ENCODE measurements at places on chromosomes 3 and 15.
A peak's percentile ranks its signal among the peaks of the same experiment; 100 is the strongest.

DNA sequence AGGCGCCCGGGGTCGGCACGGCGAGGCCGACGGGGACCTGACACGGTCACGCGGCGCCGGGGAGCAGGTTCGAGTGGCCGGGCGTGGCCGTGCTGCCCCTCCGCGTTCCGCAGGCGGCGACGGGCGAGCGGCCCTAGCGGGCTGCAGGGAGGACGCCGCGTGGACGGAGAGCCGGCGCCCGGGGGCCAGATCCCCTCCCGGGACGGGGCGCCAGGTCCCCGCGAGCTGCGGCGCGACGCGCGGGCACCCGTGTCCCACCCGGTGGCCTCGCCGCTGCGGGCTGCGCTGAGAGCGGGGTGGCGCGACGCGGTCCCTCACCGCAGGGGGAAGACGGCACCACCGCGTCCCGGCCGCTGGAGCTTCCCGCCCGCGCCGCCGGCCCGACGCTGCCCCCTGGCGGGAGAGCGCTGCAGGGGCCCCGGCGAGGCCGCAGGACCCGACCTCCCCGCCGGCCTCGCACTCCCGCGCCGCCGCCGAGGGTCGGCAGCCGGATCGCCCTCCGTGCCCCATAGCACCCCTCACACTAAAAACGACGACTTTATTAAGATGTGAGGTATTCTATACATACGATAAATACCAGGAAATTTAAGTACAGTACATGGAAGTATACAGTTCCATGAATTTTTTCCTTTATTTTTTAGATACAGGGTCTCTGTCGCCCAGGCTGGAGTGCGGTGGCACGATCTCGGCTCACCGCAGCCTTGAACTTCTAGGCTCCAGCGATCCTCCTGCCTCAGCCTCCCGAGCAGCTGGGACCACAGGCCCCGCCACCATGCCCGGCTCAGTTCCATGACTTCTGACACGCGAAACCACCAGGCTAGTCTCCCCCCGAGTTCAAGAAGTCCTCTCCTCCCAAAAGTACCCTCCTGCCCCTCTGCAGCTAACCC is 1.3 kb upstream of the PIGZ start:
- no peak for DNase-seq

GRCh38 chr3:52283306-52283705 is 4.3 kb upstream of the GLYCTK start:
- DNase-seq: no peak

- DNase-seq: no peak
Observed at GRCh38 chr15:30933293-30933692, 29.6 kb downstream of the FAN1 start.

GRCh38 chr3:52535411-52536111 is 844 bp upstream of the UQCC5 start:
- DNase-seq: no peak

- no peak for DNase-seq
Observed at GRCh38 chr3:166810741-166811445, 569.2 kb downstream of the ZBBX start.

DNA sequence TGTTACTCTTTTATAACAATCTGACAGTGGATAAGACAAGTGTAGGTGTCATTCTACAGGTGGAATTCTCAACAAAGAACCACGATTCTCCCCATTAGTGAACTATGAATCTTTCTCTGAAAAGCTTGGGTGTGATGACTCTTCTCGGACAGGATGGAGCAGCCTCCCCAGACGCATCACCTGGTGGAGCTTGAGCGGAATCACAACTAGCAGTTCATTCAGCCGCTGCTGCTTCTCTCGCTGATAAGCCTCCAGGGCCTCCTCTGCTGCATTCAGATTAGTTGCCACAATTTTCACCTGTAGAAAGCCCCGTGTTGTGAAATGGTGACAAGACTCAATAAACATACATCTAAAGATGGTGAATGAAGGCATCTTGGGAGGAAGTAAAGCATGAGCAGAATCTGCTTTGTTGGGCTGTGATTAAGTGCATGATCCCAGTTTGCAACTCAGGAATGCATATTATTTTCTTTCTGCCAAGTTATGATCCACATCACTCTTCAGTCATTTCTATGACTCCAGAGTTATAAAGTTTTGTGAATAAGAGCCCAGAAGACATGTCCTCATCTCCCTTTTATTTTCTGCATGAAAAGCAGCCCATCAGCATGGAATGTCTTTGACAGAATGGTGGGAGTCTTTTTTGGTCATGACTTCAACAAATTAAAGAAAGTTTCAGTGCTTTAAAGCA is 93.6 kb downstream of the BOC start:
- DNase-seq: no peak

DNA sequence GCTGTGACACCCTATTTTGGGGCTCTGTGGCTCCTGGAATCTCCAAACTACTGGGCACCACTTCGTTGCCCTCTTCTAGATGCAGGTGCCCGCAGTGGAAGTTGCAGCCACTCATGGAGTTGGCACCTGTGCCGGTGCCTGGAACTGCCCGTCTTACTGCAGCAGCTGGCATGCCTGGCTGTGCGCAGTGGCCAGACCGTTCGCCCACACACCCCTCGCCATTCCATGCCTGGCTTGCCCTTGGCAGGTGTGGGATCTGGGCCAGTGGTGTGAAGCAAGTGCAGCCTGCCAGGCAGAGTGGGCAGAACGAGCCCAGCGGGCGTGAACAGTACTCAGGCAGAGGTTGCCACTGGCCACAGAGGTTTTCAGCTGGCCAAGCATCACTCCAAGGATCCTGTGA is 1286.7 kb downstream of the ROBO1 start:
- DNase-seq: no peak

DNA sequence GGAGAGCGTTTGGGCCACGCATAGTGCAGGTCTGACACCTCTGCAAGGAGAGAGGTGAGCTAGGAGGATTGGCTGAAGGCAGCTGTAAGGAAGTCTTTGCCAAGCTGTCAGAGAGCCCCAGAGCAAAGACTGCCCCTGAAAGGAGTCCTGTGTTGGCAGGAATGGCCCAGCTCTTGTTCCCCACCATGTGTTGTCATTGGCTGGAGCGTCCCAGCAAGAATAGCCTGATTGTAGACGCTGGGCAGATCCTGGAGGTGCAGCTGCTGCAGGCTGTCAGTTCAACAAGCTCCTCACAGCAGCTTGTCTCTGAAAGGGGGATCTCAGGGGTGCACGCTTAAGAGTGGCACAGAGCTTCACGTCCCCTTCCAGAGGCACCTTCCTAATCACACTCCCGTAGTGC is 237.6 kb downstream of the FEZF2 start:
- no peak for DNase-seq

DNA sequence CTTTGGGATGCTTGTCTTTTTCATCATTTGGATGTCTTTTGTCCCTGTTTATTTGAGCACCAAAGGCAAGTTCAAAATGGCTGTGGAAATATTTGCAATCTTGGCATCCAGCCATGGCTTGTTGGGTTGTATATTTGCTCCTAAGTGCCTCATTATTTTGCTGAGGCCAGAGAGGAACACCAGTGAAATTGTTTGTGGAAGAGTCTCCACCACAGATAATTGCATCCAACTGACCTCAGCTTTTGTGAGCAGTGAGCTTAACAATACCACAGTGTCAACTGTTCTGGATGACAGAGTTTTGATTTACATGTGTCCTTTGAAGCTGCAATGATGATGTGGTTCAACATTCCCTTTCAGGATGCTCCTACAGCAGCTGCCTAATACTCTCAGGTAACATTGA is 83.0 kb upstream of the KCNAB1 start:
- DNase-seq: peak; percentile 7

DNA sequence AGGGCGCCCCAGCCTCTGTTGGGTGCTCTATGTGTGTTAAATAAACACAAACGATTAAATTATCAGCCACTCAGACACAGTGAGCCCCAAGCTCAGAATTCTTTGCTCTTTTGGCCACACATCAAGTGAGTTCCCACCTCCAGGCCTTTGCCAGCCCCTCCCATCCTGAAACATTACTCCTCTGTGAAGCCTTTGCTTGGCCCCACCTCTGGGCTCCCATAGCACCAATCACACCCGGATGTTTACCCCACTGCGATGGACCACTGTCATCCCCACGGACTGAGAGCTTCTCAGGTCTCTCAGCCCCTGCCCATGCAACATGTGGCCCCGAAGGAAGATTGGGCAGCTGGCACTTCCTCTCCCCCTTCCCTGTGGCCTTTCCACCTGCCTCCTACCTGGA is 85.1 kb downstream of the NUP210 start:
- no peak for DNase-seq

DNA sequence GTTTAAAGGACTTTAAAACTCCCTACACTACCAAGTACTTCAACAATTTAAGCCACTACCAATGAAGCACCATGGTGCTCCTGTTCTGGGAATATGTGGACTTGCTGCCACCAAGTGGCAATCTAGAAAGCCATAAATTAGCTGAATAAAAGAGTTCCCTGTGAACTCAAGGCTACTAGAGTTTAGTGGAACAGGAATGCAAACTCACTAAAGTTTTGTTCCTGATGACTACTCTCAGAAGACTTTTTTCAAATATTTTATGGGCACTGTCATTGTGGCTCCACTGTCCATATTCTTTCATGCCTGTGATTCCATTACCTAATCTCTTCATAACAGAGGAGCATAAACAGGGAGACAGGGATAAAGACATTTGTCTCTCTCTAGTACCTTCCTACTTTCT is 63.9 kb downstream of the TMCC1 start:
- peak; percentile 47 for DNase-seq

DNA sequence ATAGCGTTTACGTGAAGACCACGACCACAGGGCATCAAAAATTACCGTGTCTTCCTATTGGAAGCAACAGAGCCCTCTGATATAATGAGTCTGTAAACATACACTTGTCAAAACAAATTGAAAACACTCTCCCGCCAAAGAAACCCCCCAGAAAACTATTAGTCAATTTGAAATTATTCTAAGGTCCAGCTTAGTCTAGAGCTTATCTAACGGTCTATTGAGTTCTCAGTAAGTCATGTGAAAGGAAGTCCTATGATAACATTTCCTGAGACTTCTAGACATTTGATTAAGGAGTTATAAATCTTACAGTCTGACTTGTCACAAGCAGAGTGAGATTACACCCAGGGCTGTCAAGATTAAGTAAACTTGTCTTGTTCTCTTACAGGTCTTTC is 356.3 kb downstream of the FOXP1 start:
- no peak for DNase-seq

DNA sequence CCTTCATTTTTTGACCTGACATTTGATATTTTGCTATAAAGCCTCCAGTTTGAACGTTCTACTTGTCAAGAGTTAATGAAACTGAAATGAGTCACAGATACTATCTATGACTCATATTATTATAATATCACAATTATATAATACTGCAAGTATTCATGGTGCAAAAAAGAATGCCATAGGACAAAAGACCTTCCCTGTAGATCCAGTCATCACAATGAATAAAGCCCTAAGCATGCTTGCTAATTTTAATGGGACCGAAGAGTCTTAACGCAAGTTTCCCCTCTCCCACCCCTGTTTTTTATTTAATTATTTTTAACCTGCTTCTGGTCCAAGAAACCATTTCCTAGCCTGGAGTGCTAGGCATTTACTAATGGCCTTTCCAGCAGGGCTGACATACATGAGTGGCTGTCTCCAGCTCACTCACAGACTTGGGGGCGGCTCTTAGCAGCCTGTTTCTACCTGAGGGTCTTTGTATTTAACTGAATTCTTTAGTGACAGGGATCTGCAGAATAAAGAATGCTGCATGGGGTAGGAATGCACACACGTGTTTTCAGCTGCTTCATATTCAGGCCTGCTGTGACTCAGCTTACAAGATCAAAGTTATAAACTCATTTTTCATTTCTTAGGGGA is 61.2 kb downstream of the THBS1 start:
- DNase-seq: no peak

DNA sequence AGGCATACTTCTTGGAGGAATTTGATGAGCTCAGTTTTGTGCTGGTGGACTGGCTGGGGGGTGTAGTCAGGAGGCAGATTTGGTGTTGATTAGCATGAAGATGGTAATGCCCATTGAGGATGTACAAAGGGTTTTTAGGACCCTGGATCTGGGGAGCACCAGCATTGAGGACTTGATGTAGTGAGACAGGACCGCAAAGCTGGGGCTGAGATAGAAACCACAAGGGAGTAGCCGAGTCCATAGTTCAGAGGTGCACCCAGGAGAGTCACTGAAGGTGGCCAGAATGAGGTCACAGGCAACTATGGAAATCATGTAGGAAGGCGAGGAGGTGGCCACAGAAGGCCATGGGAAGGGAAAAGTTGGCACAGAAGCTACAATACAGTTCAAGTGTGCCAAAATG is 2.7 kb upstream of the CDC25A start:
- DNase-seq: no peak

- no peak for DNase-seq
Observed at GRCh38 chr3:120473896-120474675, 23.3 kb upstream of the FSTL1 start.

GRCh38 chr3:111919370-111920065 is 59.3 kb upstream of the ABHD10 start:
- DNase-seq: no peak

- DNase-seq: no peak
Observed at GRCh38 chr15:60057554-60057953, 53.4 kb downstream of the FOXB1 start.

GRCh38 chr3:37132334-37132733 is 42.0 kb downstream of the LRRFIP2 start:
- no peak for DNase-seq

DNA sequence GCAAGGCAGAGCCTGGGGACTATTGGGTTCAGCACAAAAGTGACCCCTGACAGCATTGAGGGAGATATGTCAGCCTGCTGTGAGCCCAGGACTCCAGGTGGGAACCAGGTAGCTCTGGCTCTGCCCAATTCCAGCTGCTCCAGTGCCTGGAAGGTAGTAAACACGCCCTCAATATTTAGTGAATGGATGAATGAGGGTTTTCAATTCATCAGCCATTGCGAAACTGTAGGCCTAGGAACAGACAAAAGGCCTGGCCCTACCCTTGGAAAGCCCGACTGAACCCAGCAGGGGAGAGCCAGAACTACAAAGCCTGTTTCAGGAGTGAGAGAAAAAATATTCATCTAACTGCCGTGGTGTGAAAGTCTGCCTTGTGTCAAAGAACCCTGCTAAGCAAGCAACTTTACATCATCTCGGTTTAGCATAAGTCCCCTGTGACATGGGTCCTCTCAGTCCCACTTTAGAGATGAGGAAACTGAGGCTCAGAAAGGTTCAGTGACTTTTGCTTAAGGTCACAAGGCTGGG is 8.1 kb upstream of the CSK start:
- no peak for DNase-seq

DNA sequence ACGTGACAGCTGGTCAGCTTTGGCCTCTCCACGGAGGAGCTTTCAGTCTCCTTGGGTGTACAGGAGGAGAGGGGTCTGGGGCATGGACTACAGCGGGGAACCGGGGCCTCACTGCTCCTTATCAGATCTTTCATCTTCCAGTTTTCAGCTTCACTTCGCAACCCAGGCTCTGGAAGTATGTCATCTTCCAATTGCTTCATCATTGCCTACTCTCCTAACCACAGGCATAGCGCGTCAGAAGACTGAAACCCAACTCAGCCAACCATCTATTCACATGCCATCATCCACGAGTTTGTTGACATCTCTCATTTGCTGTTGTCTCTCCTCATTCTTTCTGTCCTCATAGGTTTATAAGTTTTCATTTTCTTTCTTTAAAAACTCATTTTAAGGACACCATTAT is 119.5 kb downstream of the MYLK start:
- DNase-seq: no peak
